Natural killer cell treated with Interleukin-12 subunit alpha and Interleukin-12 subunit beta and Interleukin-15 and Interleukin-18, amount 100 ng/mL, for 72 hours (primary cell): ENCODE measurements at places on chromosomes 7 and 10. TPM values are rescaled to one million over a fixed set of nuclear protein-coding genes. Genes with fewer than 3 reads are reported as not detected.

CTAGE15 gene
- total RNA-seq, result not detected

SLC18A3 gene
- total RNA-seq, result not detected

SEMA4G gene
- 0.19 TPM for total RNA-seq

GPR26 gene
- total RNA-seq, result not detected

RARRES2 gene
- not detected for total RNA-seq

LIPM gene
- not detected for total RNA-seq

CRHR2 gene
- not detected for total RNA-seq

JAKMIP3 gene
- total RNA-seq, result 0.05 TPM
